ENCODE measurements at places on chromosomes 4 and X. TPM values are rescaled to one million over a fixed set of nuclear protein-coding genes. Genes with fewer than 3 reads are reported as not detected.

DNA sequence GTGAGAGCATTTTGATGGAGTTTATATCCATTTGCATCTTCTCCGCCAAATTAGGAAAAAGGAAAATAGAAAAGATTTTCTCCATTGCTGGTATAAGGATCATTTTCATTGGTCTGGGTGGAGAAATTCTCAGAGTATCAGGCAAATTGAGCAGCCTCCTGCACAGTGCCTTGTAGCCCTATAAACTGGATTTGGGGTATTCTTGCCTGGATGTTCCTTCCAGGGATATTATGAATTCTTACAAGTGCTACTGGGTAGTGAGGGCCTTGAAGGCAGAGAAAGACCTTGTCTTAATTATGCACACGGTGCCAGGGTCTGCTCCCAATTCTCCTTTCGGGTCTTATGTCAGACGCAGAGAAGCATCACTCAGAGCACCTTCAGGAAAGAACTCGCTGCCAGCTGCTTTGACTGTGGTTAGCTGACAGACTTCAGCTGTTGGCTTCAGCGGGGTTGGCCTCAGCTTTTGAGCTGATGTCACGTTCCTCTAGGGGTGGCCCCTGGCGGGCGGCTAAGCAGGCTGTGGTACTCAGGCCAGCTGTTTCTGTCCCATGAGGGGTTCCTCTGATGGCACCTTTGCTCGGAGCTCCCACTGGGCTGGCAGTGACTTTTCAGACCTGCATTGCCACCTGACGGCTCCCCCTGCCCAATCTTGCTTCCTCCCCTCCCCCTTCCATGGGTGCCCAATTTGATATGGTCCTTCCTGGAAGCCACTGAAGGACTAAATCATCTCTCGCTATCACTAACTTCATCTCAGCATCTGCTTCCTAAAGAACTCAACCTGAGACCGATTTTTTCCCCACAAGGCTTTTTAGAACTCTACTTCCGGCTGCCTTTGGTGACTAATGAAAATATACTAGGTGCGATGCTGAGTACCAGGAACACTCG is 519.5 kb downstream of the BCOR start:
- H3K36me3 ChIP-seq, result no peaks in the 10 kb centered on the region
- DNase-seq, result no peak

GRCh38 chrX:39627257-39627656 is 470.5 kb downstream of the BCOR start:
- no peak for DNase-seq
- no peak overlapping the region for H3K4me3 ChIP-seq
- no peaks in the 10 kb centered on the region for H3K36me3 ChIP-seq
- H3K27ac ChIP-seq, result no peak overlapping the region
- H3K4me1 ChIP-seq, result no peaks in the 10 kb centered on the region
- peaks cover 3% of the 10 kb centered on the region for H3K27me3 ChIP-seq

The FGA gene
- total RNA-seq, result not detected

The SSX1 gene
- not detected for total RNA-seq

DNA sequence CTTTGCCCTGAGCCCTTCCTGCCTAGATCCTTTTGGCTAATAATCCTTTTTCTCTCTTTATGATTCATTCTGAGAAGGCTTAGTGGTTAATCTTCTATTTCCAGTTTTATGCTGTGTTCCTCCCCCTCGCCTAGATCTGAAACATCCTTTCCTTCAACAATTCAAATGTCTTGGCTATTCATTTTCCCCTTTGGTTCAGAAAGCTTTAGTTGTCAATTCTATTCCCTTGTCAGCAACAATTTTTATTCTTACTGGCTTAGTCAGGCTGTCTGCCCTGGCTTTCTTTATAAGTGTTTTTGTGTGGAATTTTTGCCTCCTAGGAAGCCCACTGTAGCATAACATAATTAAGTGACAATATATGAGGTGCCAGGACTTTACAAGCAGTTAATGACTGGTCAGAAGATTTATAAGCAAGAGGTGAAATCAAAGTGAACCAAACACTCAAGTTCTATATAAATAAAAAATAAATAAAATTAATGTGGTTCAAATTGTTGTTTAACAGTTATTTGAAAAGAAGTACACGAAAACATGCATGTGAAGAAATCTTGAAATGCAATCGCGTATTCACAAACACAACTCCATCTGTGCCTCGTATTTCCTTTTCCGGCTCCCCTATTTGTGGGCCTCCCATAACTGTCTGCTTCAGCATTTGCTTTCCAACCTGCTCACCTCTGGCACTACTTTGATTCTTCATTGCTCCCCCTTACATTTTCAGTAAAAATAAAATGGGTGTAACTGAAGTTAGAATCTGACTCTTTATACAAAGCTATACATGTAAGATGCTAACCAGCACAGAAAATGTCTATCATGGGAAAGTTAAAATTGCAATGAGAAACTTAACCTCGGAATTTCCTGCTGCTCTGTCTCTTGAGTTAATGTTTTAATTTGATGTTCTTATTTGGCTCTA is 235.4 kb downstream of the SPRY1 start:
- H3K4me1 ChIP-seq, result peaks cover 11% of the 10 kb centered on the region
- H3K4me3 ChIP-seq, result no peak overlapping the region
- H3K36me3 ChIP-seq, result peaks cover 11% of the 10 kb centered on the region
- H3K27me3 ChIP-seq, result no peaks in the 10 kb centered on the region
- no peak overlapping the region for H3K27ac ChIP-seq

- H3K27me3 ChIP-seq, result peaks cover 25% of the 10 kb centered on the region
- no peak for DNase-seq
- H3K27ac ChIP-seq, result no peak overlapping the region
- H3K36me3 ChIP-seq, result no peaks in the 10 kb centered on the region
Observed at GRCh38 chr4:81845761-81846160, 374.1 kb upstream of the RASGEF1B start.

DNA sequence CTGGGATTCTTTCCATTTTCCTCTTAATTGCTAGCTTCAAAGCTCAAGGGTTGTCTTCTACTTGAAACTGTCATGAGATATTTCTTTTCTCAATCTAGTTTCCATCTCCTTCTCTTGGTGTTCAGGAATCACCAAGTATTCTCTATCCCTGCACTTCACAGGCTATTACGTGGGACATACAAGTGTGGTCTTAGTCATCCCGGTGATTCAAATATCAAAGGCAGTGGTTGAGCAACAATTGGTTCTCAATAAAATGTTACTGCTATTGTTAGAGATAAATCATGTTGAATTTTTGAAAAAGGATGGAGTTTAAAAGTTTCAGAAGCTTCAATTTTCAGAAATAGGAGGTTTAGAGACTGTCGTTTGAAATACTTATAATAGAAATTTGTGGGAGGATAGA is 812.9 kb downstream of the FSTL5 start:
- no peaks in the 10 kb centered on the region for H3K36me3 ChIP-seq
- H3K4me3 ChIP-seq, result no peak overlapping the region
- H3K4me1 ChIP-seq, result no peaks in the 10 kb centered on the region
- H3K27me3 ChIP-seq, result no peaks in the 10 kb centered on the region
- DNase-seq, result no peak
- H3K27ac ChIP-seq, result no peak overlapping the region

- peak overlapping the region; percentile 81 for H3K4me3 ChIP-seq
- no peak for DNase-seq
- peak overlapping the region; percentile 88 for H3K27ac ChIP-seq
- no peaks in the 10 kb centered on the region for H3K36me3 ChIP-seq
- H3K27me3 ChIP-seq, result no peaks in the 10 kb centered on the region
Observed at GRCh38 chrX:41922431-41923151, 763 bp downstream of the CASK start.

The SEPSECS gene
- 6.1 TPM for total RNA-seq

GRCh38 chrX:76971393-76972376 is 475.5 kb upstream of the FGF16 start:
- H3K36me3 ChIP-seq, result no peaks in the 10 kb centered on the region
- H3K27me3 ChIP-seq, result no peaks in the 10 kb centered on the region

DNA sequence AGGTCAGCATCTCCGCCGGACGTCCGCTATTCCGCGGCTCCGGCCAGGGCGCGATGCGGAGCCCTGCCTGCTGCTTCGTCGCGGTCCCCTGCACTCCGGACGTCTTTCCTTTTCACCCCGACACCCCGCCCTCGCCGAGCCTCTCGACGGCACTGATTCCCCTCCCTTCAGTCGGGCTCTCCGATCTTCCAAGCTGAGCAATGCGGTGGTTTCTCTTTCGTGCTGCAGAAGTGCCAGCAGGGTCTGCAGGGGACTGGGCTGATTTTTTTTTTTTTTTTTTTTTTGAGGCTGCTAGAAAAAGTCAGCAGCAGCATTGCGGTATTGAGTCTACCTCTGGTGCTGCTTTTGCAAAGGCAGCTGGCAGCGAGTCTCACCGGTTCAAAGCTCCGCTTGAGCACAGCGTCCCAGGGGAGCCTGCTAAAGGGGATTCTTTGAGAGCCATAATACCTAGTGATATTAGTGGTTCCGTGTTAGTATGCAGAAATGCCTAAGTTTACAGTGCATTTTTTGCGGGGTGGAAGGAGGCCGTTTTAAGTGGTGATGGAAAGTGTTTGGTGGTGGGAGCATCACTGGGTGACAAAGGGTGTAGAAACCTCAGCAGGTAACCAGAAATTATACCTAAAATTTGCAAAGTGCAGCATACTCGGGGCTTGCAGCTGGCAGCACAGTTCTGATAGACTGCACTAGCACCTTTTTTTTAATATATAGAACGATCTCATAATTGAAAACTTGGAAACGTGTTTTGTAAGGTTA is 969 bp downstream of the STIM2 start:
- DNase-seq, result no peak
- H3K4me1 ChIP-seq, result peaks cover 40% of the 10 kb centered on the region
- no peaks in the 10 kb centered on the region for H3K27me3 ChIP-seq
- no peaks in the 10 kb centered on the region for H3K36me3 ChIP-seq
- peak overlapping the region; percentile 98 for H3K4me3 ChIP-seq
- H3K27ac ChIP-seq, result peak overlapping the region; percentile 98

DNA sequence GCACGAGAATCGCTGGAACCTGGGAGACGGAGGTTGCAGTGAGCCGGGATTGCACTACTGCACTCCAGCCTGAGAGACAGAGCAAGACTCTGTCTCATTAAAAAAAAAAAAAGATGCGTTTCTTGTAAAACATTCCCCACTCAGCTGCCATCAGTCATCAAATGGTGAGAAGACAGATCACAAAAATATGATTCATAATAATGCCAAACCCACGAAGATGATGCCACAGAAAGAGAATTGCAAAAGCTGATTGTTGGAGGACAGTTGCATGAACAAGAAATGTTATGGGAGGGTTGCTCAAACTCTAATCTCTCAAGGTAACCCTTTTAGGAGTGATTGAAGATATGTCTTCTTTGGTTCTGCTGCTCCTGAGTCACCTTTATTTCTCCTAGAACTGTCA is 21.4 kb upstream of the SMIM14 start:
- H3K27ac ChIP-seq, result no peak overlapping the region
- no peak for DNase-seq
- peaks cover 9% of the 10 kb centered on the region for H3K4me1 ChIP-seq
- H3K27me3 ChIP-seq, result no peaks in the 10 kb centered on the region
- H3K36me3 ChIP-seq, result no peaks in the 10 kb centered on the region

GRCh38 chr4:138298866-138299265 is 56.7 kb upstream of the SLC7A11 start:
- peaks cover 16% of the 10 kb centered on the region for H3K4me1 ChIP-seq
- no peak overlapping the region for H3K27ac ChIP-seq
- no peak for DNase-seq
- H3K4me3 ChIP-seq, result no peak overlapping the region
- H3K36me3 ChIP-seq, result no peaks in the 10 kb centered on the region

DNA sequence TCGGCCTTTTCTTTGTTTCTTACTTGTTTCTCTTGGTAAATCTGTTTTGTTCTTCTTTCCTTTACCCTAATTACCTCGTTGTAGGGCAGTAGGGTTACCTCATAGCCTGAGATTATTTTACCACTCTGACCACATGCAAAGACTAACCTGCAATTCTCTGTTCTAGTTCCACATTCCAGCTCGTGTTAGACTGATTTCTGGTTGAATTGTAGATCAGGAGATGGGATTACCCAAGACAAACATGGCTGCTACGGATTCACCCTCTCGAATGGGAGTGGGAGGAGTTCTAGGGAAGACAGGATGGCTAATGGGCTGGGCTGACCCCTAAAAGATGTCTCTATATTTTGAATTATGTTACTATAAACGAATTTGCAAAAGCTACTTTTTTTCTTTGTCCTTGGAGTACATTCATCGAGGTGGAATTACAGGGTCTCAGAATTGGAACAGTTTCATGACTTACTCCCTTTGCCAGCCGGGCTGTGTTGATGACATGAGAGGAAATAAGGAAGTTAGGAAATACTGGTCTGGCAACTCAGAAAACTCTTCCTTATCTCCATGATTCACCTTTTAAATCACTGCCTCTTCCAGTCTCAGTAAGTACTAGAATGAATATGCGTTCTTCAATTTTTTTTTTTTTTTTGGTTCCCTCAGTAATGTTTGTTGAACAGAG is 36.7 kb upstream of the FBXW7 start:
- no peak for DNase-seq
- H3K4me3 ChIP-seq, result no peak overlapping the region
- peaks cover 7% of the 10 kb centered on the region for H3K27me3 ChIP-seq
- H3K36me3 ChIP-seq, result no peaks in the 10 kb centered on the region
- no peaks in the 10 kb centered on the region for H3K4me1 ChIP-seq

DNA sequence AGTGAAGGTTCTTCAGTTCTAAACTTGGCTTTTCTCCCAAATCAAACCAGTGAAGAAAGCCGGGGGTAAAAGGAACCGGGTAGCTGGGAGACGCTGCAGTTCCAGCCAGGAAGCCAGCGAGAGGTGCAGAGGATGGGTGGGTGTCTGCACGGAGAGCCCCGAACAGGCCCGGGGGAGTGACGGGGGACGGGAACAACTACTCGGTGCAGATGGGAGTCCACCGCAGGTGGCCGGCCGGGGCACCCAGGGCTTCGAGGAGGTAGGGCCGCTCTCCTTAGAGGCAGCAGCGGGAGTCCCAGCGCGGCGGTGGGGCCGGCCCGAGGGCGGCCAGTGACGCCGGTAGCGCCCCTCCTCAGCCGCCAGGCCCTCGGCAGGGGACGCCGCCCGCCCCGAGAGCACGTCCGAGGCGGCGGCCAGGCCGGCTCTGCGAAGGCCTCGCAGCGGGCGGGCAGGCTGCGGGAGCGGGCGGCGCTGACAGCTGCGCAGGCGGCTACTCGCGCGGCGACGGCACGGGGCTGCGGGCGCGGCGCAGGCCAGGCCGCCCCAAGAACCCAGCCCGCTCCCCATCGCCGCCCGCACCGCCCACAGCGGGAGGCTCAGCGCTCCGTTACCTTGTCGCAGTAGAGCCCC is 449 bp downstream of the FBXL5 start:
- no peaks in the 10 kb centered on the region for H3K27me3 ChIP-seq
- H3K4me3 ChIP-seq, result peak overlapping the region; percentile 97
- peaks cover 73% of the 10 kb centered on the region for H3K4me1 ChIP-seq
- no peaks in the 10 kb centered on the region for H3K36me3 ChIP-seq
- DNase-seq, result peak; percentile 92
- H3K27ac ChIP-seq, result peak overlapping the region; percentile 98

DNA sequence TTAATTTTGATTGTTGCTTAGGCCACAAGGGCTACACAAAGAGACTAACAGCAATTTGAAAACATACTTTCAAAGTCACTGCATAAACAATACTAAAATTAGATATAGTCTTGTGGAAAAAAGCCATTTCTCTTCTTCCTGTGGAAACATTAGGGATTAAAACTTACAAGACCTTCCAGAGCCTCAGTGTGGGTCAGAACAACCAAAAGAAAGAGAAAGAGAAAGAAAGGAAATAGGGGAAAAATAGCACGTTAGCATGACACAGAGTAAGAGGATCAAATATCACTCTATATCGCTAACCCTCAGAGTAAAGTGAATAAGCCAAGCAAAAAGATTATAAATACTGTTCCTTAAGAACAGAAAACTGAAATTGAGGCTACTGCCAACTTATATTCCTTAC is 127.8 kb upstream of the DIAPH2 start:
- no peaks in the 10 kb centered on the region for H3K36me3 ChIP-seq
- no peak overlapping the region for H3K4me3 ChIP-seq
- H3K27ac ChIP-seq, result peak overlapping the region; percentile 62
- H3K4me1 ChIP-seq, result peaks cover 4% of the 10 kb centered on the region
- DNase-seq, result no peak
- peaks cover 16% of the 10 kb centered on the region for H3K27me3 ChIP-seq
